ENCODE measurements at places on chromosomes 2 and 18.

GRCh38 chr18:48392268-48392667 is 16.9 kb downstream of the ZBTB7C start:
- DNase-seq, result no peak

DNA sequence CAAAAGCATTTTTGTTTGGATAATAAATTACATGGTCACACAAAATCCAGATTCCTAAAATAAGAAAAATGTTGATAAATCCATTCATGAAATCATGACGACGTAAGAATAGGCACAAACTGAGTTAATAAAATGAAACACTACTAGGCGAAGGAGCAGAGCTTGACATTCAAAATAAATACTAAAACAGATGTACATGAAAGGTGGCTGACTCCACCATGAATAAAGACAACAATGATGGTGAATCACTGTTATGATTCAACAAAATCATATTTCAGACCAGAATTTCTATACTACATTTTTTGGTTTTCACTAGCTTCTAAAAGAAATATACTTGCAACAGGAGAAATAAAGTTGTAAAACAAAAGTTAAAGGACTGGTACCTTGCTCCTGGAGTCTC is 122.0 kb upstream of the RNU4ATAC start:
- no peak for DNase-seq

- DNase-seq, result peak; percentile 61
These were observed 18.0 kb downstream of the ARID5A start for GRCh38 chr2:96554293-96555145.

DNA sequence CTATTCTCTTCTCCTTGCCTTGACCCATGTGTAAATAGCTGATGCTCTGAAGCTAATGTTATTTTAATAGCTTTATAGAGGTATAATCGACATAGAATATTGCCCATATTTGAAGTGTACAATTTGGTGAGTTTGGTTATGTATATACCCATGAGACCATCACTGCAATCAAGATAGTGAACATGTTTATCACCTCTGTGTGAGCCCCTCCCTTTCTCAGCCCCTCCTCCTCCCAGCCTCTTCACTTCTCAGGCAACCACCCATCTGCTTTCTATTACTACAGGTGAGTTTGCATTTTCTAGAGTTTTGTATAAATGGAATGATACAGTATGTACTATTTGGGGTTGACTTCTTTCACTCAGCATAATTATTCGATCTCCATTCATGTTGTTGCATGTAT is 181.1 kb downstream of the INO80D start:
- DNase-seq, result no peak

DNA sequence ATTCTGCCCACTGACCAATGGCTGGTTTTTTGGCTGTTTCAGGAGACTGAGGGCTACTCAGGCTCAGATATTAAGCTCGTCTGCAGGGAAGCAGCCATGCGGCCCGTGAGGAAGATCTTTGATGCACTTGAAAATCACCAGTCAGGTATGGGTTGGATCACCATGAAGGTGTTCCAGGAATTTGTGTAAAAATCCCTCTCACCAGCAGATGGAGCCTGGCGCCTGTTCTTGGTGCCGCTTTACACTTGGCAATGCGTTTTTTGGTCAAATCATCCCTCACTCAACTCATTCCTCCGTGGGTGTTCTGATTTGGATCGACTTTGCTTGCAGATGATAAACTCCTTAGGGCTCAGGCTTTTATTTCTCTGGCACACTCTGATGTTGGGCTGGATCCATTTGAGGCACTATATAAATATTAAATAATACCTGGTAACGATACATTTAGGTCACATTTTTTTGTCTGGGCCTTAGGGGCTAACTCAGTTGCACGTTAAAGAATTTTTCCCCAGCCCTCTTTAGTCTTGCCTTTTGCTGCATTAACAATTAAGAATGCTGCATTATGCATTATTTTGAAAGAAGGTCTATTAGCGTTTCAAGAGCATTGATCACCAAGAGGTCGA is 50.0 kb downstream of the HDHD2 start:
- no peak for DNase-seq

GRCh38 chr18:26133652-26134051 is at the start of gene PSMA8:
Gene PSMA8 (plus strand): TSS chr18:26133869. CDS start chr18:26133966, 97 bp downstream.
- peak; percentile 4 for DNase-seq

GRCh38 chr2:30984148-30984547 is 154.1 kb downstream of the GALNT14 start:
- no peak for DNase-seq

Data from activated naive CD4-positive, alpha-beta T cell (primary cell).